ENCODE measurements at places on chromosomes 6 and 20.

- DNase-seq = no peak
Measured at GRCh38 chr6:104656235-104656634, 203.5 kb downstream of the HACE1 start.

GRCh38 chr6:84220809-84221409 lies 6.5 kb downstream of the CEP162 start:
- DNase-seq = no peak

- no peak for DNase-seq
Measured at GRCh38 chr6:11938285-11938890, 73.7 kb upstream of the HIVEP1 start.

DNA sequence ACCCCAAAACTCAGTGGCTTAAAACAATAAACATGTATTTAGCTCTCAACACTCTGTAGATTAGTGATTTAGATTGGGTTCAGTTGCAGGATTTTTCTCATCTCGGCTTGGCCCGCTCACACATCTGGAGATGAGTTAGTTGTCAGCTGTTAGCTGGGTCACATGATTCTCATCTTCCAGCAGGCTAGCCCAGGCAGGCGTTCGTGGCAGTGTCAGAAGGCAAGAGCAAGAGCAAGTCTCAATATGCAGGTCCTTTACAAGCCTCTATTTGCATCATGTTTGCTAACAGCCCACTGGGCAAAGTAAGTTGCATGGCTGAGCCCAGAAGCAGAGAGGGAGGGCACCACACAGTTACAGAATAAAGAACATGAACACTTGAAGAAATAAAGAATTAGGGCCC lies 83.6 kb upstream of the MYLIP start:
- no peak for DNase-seq

DNA sequence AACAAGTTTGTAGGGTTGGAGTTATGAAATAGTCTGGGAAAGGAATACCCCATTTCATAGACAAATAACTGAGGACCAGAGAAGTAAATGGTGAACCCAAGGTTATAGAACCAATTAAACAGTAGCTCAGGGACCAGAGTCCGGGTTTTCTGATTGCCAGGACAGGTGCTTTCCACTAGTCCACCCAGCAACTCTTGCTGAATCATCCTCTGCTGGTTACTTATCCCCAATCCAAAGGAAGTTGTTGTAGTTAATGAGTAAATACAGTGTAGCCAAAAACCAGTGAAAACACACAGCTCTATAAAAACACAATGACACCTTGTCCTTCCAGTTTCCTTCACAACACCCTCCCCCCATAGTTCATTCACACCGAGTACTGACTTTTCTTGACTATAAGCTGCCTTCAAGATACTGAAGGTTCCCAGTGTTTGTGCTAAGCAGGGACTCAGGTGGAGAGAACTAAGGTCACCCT lies 766 bp upstream of the TINAG start:
- no peak for DNase-seq

- DNase-seq = no peak
Measured at GRCh38 chr6:151475653-151476523, 17.9 kb upstream of the CCDC170 start.

- DNase-seq = no peak
Measured at GRCh38 chr6:57085471-57085870, 4.5 kb upstream of the ZNF451 start.

DNA sequence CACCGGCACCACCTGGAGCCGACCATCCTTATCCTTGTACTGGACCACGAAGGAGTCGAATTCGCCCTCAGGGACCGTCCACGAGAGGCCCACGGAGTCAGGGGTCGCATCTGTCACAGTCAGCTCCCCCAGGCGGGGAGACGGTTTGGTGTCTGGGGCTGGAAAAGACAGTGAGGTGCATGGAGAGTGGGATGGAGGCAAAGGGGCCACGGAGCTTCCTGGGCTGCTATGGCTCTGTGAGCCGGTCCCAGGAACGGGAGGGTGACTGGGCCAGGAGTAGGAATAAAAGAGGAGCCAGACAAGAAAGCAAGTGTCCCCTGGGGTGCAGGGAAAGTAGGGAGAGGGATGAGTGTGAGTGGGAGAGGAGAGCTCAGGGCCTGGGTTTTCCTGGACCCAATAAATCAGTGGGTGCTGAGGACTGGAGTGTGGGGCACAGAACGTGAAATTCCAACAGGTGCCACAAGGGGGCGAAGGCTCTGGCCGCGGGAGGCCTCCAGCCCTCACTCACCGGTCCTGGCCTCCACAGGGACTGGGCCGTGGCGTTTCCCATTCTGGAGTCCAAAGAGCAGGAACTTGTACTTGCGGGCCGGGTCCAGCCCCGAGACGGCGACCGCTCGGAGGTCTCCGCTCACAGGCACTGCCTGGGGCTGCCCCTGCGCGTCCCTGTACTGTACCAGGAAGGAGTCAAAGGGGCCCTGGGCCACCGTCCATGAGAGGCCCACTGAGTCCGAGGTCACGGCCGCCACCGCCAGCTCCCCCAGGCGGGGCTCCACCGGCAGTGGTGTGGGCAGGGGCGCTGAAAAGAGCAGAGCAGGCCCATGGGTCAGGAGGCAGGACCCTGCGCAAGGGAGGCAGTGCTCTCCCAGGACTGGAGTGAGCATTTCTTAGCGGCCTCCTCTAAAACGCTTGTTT lies 9.9 kb downstream of the CYP21A2 start:
- peak; percentile 61 for DNase-seq

DNA sequence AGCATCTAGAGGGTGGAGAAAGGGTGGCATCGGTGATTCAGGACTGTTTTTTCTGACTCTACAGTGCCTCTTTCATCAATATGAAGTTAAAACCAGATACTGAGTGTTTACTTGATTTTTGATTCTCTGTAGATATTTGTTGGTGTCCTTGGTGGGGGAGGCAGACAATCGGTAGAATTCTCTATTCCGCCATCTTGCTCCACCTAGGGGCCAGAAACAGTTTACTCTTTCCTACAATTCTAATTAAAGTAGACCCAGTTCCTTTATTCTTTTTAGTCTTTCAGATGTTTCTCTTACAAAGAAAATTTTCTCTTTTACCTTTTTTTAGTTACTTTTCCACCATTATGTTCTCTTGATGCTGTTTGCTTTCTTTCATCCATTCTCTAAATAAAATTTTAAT lies 162.1 kb upstream of the RAB32 start:
- no peak for DNase-seq

GRCh38 chr6:82738773-82739172 lies 326.9 kb downstream of the UBE3D start:
- DNase-seq = no peak
